NCI-H1417 treated with DMSO at 0.1 percent for 48 hours (cell line): ENCODE measurements at places on chromosomes 13 and 19.

DNA sequence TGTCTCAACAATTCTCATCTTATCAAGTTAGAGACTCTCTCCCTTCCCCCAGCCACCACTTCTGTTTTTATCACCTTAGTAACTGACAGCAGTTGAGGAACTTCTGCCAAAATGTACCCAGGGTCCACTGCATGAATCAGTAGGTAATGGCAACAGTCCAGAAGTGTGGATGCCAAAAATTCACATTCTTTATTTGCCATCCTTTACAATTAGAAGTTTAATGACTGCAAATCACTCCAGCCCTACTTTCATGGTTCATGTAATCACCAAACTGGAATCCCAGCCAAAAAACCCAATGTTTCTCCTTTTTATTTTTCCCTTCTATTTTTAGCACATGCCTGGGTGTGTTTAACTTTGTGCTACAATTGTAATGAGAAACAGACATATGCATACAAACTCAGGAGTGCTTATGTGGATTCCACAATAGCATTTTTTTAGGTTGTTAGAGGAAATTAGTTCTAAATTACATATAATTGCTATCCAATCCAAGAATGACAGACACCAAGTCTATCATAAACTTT lies 243.5 kb downstream of the RGCC start:
- DNase-seq = no peak

GRCh38 chr13:69935043-69935442 lies 172.6 kb upstream of the ATXN8OS start:
- DNase-seq = no peak

DNA sequence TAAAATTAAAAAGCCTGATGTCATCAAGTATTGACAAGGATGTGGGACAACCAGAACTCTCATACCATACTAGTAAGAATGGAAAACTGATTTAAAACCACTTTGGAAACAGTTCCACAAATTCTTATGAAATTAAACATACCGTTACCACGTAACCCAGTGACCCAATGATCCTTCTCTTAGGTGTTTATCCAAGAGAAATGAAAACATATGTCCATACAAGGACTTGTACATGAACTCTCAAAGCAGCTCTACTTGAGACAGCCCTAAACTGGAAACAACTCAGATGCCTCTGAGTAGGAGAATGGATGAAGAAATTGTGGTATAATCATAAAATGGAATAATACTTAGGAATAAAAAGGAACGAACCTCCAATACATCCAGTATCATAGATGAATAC lies 27.6 kb downstream of the SLC6A16 start:
- no peak for DNase-seq

DNA sequence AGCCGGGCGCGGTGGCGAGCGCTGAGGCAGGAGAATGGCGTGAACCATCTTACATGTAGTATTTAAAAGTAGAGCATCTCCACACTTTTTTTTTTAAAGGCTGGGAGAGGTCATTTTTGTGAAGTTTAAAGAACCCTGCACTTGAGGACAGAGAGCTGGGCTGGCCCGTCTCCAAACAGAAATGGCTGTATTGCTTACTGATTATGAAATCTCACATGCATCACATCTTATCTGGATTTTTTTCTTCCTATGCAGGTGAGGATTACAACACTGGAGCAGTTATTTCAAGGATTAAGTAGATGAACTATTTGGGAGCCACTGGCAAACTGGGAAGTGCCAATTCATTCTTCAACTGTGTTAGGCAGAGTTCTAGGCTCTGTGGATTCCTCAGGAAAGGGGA lies 59.5 kb downstream of the TEX26 start:
- DNase-seq = no peak

- no peak for DNase-seq
Measured at GRCh38 chr19:10230861-10231611, at the start of gene S1PR2. Gene S1PR2, minus strand, starts transcription at chr19:10231331. Its CDS starts 6,426 bp downstream, at chr19:10224905.

GRCh38 chr13:40446365-40446764 lies 220.1 kb downstream of the FOXO1 start:
- no peak for DNase-seq

DNA sequence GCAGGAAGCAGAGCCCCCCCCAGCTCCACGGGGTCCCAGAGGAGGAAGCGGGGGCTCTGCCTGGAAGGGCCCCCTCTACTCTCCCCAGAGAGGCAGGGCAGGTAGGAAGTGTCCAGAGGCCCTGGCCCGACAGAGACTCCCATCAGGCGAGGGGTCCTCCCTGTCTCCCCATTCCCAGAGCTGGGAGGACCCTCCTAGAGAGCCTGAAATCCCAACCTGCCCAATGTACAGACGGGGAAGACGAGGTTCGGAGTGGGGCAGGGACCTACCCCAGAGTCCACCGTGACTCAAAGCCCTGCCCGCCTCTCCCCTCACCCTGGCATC lies 1.1 kb downstream of the TLE2 start:
- no peak for DNase-seq

DNA sequence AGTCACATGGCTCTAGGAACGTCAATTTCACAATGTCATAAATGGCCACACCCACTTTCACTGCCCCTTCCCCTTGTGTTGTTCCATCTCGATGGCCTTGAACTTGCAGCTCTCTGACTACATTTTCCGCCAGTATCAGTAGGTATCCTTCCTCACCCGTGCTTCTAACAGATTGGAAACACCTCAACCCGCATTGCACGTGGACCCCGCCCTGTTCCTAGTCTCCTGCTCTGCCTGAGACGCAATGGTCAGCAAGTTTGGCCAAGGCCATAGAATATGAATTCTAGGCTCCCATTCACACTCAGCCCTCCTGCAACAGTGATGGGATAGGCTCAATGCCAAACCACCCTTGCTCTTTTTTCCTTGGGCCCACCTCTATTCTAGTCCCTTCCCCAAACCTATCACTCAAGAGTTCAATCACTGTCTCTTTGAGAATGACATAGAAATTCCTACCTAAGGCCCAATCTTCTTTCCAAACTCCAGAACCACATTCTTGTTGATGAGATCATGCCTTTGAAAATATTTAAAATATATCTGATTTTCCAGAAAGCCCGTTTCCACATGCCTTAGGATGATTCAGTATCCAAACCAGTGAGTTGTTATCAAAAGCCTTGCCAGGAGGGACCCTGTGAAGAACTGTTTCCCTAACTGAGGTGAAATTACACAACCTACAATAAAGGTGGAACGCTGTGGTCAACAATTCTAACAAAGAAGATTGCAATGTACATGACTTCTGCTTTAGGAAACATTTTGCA lies 334.6 kb downstream of the MYO16 start:
- no peak for DNase-seq

GRCh38 chr13:85631801-85632200 lies 167.4 kb downstream of the SLITRK6 start:
- DNase-seq = no peak

DNA sequence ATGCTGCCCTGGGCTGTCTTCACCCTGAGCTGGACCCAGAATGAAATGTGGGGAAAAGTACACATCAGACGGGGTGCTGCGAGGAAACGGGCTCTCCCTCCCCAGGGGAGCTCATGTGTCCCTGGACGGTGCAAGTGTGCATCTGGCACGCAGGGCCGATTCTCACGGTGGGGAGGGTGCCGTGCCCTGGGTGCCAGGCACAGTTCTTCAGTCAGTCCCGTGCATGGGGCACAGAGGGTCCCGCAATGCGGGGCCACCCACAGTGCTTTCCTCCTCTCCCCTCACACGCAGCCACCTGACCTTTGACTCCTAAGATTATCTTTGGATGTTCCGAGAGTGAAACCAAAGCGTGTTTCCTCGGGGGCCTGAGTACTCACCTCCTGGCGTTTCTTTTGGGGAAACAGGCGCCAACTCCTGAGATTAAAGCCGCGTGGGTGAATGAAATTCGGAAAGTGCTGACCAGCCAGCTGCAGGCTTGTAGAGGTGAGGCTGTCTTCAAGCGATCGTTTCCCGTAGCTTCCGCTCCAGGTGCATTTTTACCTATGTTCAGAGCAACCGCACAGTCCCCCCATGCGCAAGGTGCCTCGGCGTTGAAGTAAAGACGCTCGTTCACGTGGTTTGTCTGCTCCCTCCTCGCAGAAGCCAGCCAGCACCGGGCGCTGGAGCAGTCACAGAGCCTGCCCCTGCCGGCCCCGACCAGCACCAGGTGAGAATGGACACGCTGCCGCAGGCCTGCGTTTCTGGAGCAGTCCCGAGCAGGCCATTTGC lies 17.5 kb upstream of the F7 start:
- no peak for DNase-seq

DNA sequence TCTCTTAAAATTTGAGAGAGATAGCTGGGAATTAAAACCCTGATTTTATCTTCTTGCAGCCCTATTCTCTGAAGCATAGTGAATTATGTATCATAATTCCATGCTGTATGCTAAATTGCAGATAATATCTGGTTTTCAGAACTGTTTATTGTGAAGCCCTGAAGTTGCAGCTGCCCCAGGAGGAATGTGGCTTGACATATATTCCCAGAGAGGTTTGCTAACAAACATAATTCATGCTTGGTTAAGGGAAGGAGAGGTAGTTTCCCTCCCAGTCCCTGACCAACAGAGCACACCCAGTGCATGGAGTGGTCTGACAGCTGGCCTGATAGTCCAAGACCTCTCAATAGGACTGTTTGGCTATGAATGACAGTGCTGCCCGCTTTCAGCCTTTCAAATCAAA lies 500.6 kb upstream of the MIR17HG start:
- DNase-seq = no peak

GRCh38 chr13:106550570-106551135 lies 15.2 kb upstream of the EFNB2 start:
- no peak for DNase-seq

GRCh38 chr19:39870171-39870971 lies 24.2 kb upstream of the FBL start:
- peak; percentile 40 for DNase-seq

DNA sequence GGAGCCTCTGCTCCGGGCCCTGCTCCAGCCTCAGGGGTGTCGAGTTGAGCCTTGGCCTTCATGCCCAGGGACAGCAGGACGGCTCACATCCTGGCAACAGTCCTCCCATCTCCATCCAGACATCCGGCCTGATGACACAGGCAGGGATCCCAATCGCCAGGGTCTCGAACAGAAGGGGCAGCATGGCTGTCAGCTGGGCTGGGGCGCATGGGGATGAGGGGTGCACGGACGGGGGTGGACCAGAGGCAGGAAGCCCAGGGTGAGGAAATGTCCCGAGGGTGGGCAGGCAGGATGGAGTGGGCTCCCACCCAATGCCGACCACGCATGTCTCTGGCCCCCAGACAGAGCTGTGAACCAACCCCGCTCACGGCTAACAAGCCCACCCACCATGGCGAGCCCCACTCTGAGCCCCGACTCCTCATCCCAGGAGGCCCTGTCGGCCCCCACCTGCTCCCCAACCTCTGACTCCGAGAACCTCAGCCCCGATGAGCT lies 16.2 kb downstream of the EVI5L start:
- no peak for DNase-seq

GRCh38 chr13:29583073-29583785 lies 12.3 kb downstream of the SLC7A1 start:
- DNase-seq = no peak

DNA sequence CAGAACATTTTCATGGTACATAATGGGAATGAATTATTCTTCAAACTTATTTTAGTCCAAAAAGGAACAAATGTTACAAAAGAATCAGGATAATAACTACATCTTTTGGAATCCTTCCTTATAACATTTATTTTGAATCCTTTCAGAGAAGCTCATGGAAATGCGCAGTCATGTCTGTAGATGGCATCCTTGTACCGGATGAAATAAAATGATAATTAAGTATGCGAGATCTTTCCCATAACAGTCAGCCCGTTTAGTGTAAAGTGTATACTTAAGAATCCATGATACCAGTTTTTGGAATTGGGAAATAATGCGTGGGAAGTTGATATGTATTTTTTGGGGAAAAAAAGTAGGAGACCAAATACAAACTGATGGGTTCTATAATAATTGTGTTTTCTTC lies 418.8 kb downstream of the GPC5 start:
- no peak for DNase-seq

GRCh38 chr19:16052353-16052752 lies 23.9 kb upstream of the TPM4 start:
- DNase-seq = no peak

- DNase-seq = no peak
Measured at GRCh38 chr19:55362990-55363716, at the start of gene GARIN5B. Gene GARIN5B, minus strand, starts transcription at chr19:55363260. Its CDS starts 194 bp downstream, at chr19:55363066.

DNA sequence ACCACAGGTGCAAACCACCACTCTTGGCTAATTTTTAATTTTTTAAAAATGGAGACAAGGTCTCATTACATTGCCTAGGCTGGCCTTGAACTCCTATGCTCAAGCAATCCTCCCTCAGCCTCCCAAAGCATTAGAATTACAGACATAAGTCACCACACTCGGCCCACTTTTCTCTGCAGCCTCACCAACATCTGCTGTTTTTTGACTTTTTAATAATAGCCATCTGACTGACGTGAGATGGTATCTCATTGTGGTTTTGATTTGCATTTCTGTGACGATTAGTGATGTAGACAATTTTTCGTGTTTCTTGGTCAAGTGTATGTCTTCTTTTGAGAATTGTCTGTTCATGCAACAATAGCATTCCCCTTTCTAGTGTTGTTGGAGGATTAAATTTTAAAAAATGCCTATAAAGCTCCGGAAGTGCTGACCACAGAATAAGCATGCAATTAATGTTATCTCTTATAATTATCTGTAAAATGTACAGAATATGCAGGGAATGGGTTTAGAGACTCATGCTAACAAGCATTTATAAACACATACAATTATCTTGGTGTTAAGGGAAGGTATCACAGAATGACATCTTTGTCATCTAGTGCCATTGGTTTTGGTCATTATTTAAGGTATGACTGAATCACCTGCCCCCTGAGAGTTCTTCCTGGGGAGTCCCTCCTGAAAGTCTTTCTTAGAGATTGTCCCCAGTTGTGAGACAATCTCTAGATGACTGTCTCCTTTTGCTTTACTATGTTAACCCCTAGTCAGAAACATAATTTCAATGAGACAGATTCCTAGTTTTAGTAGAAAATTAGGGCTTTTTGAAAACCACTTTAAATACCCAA lies 118.5 kb upstream of the SERTM1 start:
- no peak for DNase-seq

- DNase-seq = no peak
Measured at GRCh38 chr13:27083183-27083582, 88.4 kb downstream of the USP12 start.

GRCh38 chr13:44873461-44873860 lies 115.8 kb downstream of the NUFIP1 start:
- no peak for DNase-seq

- no peak for DNase-seq
Measured at GRCh38 chr19:33156334-33156733, 24.4 kb downstream of the WDR88 start.

- DNase-seq = no peak
Measured at GRCh38 chr19:3335431-3336350, 30.7 kb upstream of the NFIC start.

DNA sequence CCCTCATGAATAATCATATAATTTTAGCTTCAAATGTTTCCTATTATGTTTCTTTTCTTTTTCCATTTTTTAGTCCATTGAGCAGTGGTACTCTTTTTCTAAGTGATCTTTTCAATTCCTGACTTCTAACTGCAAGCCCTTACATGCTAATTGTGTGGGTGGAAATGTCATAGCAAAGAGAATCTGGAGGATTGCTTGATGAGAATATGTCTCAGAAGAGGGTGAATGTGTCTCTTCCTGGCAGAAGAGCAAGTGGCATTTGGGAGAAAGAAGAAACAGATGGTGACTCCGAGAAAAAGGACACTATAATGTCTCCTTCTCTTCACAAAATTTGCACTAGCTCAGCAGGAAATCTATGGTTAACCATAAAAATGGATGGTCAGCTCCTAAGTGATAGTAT lies 2320.0 kb downstream of the PCDH9 start:
- peak; percentile 22 for DNase-seq
